Posterior cingulate gyrus (tissue), 11 donors: ENCODE measurements at places on chromosomes 3 and 15.
A peak's percentile ranks its signal among the peaks of the same experiment; 100 is the strongest.

DNA sequence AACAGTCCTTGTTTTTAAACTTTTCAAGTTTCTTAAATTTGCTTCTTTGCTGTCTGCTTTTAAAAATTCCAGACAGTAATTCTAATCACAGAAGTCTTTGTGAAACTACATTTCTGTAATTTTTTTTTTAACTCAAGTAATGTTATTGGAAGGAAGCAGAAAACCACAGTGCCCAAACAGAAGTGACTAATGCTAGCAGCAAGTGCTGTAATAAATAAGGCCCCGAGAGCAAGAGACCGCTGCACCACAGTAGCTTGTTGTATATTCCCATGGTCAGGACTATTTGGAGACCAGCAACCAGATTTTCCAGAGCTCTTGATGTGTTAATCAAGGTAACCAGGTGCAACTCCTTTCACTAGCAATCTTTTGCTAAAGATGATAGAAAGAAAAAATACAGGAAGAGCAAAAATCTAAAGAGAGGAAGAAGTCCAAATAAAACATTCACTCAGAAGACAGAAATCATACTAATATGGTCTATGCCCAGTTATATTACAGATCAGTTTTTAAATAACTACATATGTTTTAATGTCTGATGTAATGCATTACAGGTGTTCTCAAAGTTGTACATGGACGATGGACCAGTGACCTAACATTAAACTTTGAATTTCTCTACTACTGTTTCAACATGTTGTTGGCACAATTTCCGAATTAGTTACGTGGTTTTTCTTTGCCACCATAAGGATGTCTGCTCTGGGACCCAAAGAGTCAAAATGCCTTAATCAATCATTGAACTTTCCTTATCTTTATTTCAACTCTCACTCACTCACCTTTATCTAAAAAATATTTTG lies 36.4 kb downstream of the WWTR1 start:
- DNase-seq, result no peak

DNA sequence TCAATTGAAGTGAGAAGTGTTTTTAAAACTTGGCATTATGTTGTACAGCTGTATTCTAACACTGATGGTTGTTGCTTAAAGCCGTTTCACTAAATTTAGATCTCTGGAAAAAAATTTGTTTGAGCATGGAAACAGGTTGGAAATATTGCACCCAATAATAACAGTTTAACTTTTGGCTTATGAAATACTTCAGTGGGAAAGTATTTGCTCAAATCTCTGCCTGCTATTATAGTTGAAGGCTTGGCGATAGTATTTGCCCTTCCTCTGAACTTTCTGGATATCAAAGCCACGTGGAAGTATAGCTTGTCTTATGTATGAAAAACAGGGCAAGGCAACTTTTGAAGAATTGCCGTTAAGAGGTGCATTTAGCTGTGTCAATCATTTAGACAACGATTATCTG lies 270.3 kb upstream of the LRRFIP2 start:
- no peak for DNase-seq

DNA sequence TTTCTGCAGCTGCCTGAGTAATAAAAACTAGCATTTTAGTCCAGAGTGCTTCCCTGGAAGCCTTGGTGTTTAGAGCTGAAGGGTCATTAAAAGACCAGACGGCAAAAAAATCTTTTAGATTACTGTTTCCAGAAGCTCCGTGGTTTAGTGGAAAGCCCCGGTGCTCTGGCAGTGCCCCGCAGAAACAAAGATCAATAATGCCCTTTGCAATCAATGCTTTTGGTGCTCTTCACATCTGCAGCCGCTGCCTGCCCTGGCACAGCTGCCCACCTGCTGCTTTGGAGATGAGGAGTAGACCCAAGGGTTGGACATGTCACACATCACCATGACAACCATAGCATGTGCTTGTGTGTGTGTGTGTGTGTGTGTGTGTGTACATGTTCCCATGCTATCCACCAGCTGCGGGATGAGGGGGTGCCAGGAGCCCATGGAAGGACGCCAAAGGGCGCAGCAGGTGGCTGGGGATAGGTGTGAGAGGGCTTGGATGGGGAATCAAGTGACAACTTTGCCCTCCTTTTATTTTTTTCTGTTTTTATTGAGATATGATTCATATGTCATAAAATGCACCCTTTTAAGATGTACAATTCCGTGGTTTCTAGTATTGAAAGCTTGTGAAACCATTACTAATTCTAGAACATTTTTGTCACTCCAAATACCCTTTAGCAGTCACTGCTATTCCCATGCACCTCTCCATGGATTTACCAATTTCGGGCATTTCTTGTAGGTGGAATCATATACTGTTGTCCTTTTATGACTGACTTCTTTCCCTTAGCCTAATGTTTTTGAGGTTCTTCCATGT lies 75.7 kb upstream of the KLHL25 start:
- DNase-seq, result no peak

DNA sequence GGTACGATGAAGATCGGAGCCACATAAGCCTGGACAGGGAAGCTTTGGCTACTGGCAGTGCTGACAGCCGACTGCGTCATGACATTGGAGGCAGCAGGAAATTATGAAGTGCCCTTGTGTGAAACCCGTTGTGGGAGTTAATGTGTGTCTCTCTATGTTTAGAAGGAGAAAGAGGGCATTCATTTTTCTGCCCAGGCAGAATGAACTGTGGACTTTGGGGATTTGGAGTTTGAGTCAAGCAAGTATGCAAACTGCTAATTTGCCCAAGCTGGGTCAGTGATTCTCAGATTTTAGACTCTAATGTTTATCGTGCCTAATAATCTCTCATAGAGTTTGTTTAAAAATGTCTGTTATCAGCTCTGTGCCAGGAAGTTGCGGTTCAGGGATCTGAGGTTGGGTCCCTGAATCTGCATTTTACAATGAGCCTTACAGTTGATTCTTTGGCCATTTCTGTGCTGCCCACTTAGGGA lies 5.6 kb downstream of the CTXND1 start:
- no peak for DNase-seq

DNA sequence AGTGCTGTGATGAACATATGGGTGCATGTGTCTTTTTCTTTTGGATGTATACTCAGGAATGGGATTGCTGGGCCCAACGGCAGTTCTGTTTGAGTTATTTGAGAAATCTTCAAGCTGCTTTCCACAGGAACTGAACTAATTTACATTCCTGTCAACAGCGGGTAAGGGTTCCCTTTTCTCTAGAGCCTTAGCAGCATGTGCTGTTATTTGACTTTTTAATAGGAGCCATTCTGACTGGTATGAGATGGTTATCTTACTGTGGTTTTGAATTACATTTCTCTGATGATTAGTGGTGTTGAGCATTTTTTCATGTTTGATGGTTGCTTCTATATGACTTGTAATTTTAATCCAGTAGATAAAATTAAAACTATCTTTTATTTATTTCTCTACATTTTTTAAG lies 1168.6 kb upstream of the ALCAM start:
- DNase-seq, result no peak

- DNase-seq, result no peak
These were observed 121.4 kb upstream of the MEIS2 start for GRCh38 chr15:37221671-37222145.

GRCh38 chr3:15636028-15636709 lies 34.6 kb downstream of the BTD start:
- no peak for DNase-seq

GRCh38 chr3:10518506-10519150 lies 13.2 kb upstream of the ATP2B2 start:
- DNase-seq, result peak; percentile 73

- DNase-seq, result no peak
These were observed 656.0 kb upstream of the GRM7 start for GRCh38 chr3:6204891-6205290.

DNA sequence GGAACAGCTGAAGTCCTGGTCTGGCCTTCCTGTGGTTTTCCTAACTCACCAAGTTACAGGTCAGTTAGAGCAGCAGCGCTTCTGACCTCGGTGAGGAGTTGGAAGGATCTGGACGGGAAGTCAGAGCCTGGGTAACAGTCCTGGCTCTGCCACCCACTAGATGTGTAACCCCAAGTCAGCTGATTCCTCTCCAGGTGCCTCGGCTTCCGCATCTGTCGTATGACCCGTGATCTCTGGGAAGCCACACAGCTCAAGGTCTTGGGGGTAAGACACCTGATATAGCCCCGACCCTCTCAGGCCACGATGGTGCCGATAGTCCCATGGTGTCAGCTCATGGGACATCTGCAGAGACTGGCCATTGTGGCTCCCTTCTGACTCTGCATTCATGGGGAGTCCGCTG lies 8.3 kb upstream of the PIGZ start:
- no peak for DNase-seq

DNA sequence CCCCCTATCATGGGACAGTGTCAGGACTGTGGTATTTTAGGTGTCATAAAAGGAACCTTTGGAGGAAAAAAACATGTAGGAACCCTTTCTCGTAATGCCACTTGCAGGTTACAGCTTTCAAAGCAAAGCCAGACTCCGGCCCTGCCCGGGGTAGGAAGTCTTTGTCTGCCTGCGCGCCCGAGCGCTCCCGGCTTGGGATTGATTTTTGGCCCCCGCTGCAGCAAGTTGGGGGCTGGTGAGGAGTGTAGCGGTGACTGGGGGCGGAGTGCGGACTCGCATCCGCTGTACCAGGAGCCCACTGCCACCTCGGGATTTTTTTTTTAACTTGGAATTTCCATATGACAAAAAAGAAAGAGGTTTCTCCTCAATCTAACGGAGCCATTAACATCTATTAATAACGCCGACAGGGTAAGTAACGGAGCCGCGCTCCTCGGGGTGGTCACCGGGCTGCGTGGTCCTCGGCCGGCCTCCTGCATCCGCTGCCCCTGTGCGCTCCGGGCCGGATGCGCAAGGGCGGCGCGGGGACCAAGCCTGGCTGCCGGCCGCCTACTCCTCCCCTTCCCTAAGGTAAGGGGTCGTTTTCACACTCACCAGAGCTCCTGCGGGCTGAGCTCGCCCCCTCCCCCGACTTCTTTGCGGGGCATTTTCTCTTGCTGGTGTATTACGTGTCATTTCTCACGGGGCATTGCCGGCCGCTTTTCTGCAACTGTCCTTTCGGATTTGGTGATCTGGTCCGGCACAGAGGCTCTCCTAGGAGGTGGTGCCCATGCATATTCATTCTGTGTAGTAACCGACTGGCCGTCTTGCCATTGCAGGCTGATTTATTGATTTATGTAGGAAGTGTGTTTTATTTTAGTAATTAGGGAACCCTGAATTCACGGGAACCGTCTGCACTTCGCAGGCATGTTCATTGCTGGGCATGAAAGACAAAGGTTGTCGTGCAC lies 219.8 kb upstream of the TOPAZ1 start:
- no peak for DNase-seq

- no peak for DNase-seq
These were observed 248.7 kb downstream of the TUSC7 start for GRCh38 chr3:116958291-116958690.

DNA sequence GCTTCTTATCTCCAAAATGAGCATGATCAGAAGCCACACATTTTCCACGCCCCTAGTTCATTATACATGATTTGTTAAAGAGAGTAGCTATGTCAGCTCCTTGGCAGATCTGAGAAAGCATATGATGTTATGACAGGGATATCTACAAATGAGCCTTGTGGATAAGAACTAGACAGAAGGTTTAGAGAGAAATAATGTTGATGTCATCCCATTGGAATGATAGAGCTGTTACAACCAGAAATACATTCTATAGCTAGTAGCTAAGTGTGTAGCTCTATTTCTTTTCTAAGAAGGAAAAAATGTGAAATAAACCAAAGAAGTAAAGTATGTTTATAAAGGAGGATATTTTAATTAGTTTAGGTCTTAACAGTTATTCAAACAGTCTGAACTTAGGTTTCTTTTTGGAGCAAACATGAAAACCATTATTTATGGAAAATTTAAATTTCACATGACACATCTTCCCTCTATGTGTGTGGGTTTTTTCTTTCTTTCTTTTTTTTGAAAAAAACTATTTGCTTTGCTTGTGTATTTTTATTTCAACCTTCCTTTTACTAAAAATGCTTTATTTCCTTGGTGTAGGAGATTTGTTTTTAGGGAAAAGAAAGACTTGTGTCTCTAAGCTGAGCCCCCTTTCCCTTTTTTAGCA lies 167.7 kb downstream of the GHSR start:
- no peak for DNase-seq

DNA sequence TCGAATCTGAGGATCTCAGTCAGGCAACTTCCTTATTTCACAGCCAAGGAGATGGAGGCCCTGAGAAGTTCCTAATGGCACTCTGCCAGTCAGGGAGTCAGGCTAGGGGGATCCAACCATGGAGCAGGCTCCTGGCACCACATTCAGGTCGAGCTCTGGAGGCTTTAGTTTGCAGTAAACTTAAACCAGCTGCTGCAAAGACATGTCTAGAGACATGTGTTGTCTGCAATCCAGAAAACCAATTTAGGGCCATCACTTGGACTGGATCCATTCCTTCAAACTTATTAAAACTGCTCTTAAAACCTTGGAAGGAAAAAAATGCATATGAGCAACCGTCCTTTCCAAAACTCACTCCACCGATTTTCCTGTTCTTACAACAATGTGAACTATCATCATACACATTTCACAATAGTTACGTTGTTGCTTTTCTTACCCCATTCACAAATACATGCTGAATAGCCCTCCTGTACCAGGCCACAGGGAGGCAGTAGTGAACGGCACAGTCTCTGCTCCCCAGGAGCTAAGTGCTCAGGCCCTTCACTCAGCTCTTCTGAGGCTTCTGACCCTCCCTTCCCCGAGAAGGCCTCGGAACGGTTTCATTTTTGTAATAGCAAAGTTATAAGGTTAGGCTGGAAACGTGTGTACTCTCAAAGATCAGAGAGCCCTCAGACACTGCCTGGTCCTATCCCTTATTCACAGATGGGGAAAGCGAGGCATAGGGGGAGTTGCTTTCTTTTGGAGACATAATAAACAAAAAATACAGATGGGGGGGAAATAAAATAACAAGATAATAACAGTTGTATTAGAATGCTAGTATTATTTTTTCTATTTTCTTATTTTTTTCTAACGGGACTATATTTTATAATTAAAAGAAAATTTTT lies 20.1 kb downstream of the RFT1 start:
- no peak for DNase-seq

DNA sequence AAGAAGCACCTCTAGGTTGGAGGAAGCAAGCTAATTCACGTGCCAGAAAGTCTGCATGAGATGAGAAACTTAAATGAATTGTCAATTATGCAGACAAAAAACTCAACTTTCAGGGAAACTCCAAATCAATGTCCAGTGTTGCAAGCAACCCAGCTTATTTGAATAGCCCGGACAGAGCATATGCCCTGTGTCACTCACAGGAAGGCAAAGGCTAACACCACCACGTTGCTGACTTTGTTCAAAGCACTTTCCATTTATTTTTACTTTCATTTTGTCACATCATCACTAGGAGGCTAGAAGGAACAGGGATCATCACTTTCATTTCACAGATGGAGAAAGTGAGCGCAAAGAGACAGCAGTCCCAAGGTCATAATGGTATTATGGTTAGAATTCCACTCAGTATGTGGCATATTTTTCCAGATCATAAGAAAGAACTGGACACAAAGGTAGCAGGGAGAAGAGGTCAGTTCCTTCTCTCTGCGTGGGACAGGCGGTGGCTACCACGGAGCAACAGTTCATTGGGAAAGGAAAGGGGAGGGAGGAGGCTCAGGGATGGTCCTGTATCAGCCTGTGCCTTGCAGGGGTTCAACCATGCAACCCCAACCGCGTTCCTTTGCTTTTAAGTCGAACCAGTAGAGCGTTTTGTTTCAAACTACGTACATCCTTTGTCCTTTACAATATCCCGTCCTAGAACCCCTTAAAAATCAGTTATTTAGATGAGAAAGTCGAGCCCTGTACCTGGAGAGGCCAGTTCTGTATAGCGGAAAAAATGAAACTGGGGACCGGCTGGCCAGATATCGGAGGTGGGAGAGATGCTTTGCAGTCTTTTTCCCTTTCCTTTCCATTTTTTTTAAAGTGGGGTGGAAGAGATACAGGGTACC lies 1.1 kb downstream of the HEG1 start:
- DNase-seq, result no peak

GRCh38 chr3:196694202-196694638 lies 17.8 kb downstream of the CEP19 start:
- no peak for DNase-seq

- DNase-seq, result no peak
These were observed 48.3 kb downstream of the SLC6A20 start for GRCh38 chr3:45748068-45748467.
